Pancreas (tissue), 10 donors: ENCODE measurements at places on chromosomes 1 and 21. TPM values are rescaled to one million over a fixed set of nuclear protein-coding genes. Genes with fewer than 3 reads are reported as not detected.

Gene RGS13
- 0.27 TPM for polyA plus RNA-seq

Gene MRPS15
- 79.3 TPM for polyA plus RNA-seq

Gene SPRR2B
- not detected for polyA plus RNA-seq

DNA sequence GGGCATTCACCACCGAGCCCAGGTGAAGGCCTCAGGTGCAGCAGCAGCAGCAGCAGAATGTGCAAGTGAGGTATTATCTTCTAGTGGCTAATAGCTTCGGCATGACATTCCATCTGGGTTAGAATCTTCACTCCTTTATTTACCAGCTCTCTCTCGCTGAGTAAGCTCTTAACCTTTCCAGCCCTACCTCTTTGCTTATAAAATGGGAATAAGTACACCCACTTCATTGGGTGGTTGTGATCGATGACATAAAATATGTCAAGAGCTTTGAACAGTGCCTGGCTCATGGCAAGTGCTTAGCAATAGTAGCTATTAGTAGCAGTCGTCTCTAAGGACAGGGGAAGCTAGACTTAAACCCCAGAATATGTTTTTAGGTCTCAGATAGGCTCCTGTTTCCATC, 149.5 kb downstream of the NOS1AP start:
- no peak for DNase-seq

- DNase-seq, result no peak
Measured at GRCh38 chr1:97297611-97298010, 576.0 kb downstream of the PTBP2 start.

DNA sequence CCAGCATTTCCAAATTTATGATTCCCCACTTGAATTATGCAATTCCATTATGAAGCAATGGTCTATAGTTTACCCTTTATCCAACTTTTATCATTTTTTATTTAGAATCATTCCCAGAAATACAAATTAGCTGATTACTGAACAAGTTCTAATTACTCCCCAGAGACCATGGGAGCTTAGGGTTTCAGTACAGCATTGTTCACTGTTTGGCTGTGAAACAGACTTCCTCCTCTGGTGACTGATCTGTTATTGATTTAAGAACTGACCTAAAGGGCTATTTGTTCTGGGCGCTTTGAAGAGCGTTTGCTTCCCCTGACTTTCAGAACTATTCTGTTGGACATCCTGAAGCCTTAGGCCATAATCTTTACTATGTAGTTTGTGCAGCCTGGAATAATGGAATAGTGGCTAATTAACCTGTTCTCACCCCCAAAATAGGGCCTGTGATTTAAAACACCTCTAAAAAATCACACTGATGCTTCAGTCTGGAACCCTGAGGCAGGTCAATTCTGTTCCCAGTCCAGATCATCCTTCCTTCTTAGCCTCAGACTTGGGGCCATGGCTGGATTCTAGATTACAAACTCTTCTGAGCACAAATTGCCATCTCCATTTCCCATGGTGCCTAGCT, 58.7 kb downstream of the ALG14 start:
- no peak for DNase-seq

- DNase-seq, result peak; percentile 7
Measured at GRCh38 chr1:143497374-143497747, 474.4 kb downstream of the FAM72C start.

DNA sequence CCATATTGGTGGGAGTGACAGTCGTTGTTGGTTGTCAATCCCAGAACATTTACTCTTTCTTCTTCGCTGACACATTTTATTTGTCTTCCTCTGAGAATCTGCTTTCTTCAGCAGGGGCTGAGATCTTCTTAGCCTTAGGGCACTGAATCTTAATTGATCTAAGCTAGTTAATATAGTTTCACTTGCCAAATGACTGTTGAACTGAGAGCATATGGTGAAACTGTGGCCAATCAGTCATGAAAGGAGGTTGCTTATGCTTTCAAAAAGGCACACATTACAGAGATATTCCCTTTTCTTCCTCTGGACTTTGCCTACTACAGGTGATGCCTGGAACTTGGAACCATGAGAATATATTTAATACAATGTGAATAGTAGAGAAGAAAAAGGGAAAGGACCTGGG, 60.0 kb upstream of the KIAA0040 start:
- DNase-seq, result no peak

Gene COL16A1
- polyA plus RNA-seq, result 15.1 TPM

Gene CCDC24
- 39.2 TPM for polyA plus RNA-seq

- no peak for DNase-seq
Measured at GRCh38 chr1:105872817-105873216, 1183.7 kb upstream of the PRMT6 start.

GRCh38 chr1:26469558-26469957, 2.7 kb upstream of the HMGN2 start:
- no peak for DNase-seq

Gene PRDM16
- 19.2 TPM for polyA plus RNA-seq

Gene ASCL5
- 0.16 TPM for polyA plus RNA-seq

Gene CFHR4
- polyA plus RNA-seq, result not detected

GRCh38 chr1:185267301-185267700, 49.7 kb downstream of the IVNS1ABP start:
- no peak for DNase-seq

Gene SH2D2A
- 0.40 TPM for polyA plus RNA-seq

GRCh38 chr1:206059355-206059915, 6.5 kb downstream of the RHEX start:
- no peak for DNase-seq

Gene CYP4A22
- 0.11 TPM for polyA plus RNA-seq

- DNase-seq, result no peak
Measured at GRCh38 chr1:225778337-225778669, 677 bp downstream of the SRP9 start.

DNA sequence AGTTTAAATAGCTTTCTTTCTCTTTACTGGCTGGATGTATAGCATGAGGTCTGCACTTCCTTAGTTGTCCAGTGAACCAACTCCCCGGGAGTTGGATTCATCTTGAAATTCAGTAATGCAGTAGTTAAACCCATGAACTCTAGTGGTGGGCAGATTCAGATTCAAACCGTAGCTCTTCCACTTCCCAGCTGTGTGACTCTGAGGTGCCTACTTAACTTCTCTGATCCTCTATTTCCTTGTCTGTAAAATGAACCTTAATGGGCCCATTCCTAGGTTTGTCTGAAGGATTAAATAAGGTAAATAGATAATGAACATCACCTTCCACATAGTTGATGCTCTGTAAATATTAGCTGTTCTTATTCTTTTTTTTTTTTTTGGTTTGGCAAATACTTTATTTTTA, 16.5 kb downstream of the PIK3CD start:
- no peak for DNase-seq

Gene LAD1
- polyA plus RNA-seq, result 56.3 TPM

Gene LCE1D
- not detected for polyA plus RNA-seq

GRCh38 chr1:211532088-211532444, 40.1 kb upstream of the RD3 start:
- DNase-seq, result no peak

DNA sequence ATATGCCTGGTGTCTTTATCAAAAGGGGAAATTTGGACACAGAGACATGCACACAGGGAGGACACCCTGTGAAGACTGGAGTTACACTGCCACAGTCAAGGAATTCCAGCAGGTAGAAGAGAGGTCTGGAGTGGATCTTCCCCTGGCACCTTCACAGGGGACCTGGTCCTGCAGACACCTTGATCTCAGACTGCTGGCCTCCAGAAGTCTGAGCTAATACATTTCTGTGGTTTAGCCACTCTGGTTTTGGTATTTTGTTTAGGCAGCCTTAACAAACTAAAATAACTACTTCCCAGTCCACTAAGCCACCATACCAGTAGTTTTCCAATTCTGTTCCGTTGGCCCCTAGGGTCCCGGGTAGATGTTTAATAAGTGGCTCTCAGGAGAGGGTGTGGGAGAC, 164.7 kb downstream of the SETD4 start:
- DNase-seq, result no peak

Gene GUCA2B
- 0.80 TPM for polyA plus RNA-seq

- DNase-seq, result no peak
Measured at GRCh38 chr1:206082831-206083695, 30.1 kb downstream of the RHEX start.

DNA sequence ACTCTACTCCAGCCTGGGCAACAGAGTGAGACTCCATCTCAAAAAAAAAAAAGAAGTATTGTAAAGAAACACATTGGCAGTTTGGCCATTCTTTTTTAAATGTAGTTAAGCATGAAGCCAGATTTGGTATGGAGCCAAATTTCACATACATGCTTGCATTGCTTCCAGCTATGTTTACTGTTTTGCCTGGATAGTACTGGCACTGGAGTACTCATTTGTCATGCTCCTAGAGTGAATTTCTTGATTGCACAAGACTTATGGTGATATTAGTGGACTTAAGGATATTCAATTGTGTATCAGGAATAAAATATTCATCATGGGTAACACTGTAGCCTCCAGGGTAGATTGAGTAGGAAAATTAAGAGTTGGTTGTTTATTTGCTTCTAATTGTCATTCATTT, 24.5 kb upstream of the SLC9A1 start:
- no peak for DNase-seq

Gene CLCA4
- 0.19 TPM for polyA plus RNA-seq

GRCh38 chr1:40799351-40799867, 15.8 kb downstream of the KCNQ4 start:
- DNase-seq, result peak; percentile 79

Gene MNDA
- polyA plus RNA-seq, result 0.76 TPM

Gene WNT4
- 6.5 TPM for polyA plus RNA-seq

Gene SORT1
- polyA plus RNA-seq, result 10.4 TPM

Gene DCLRE1B
- polyA plus RNA-seq, result 1.2 TPM

- no peak for DNase-seq
Measured at GRCh38 chr1:211842518-211842917, 12.0 kb upstream of the LPGAT1 start.

- no peak for DNase-seq
Measured at GRCh38 chr1:60402216-60402615, 328.6 kb upstream of the C1orf87 start.
